COLO829 (cell line): ENCODE measurements at places on chromosomes 1 and 21.

- no peak for DNase-seq
Observed at GRCh38 chr1:180103819-180104218, 50.9 kb upstream of the QSOX1 start.

GRCh38 chr1:168441745-168442144 is 102.1 kb downstream of the XCL2 start:
- no peak for DNase-seq

DNA sequence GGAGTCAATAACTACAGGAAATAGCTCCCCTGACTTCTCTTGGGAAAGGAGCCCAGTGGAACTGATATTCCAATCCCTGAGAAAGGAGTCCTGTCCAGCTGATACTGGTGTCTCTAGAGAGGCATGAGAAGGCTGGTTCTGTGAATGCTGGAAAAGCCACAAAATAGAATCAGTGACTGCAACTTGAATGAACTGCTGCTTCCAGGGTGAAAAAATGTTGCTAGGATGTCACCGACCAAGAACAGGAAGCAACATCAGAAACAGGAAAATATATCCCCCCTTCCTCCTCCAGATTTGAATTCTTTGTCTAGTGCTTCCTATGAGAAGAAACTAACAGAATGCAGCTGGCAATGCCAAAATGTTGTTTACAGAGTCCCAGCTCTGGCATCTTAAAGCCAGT is 269.3 kb upstream of the LYPLAL1 start:
- no peak for DNase-seq

- no peak for DNase-seq
Observed at GRCh38 chr1:119909890-119910596, 13.7 kb upstream of the ADAM30 start.

DNA sequence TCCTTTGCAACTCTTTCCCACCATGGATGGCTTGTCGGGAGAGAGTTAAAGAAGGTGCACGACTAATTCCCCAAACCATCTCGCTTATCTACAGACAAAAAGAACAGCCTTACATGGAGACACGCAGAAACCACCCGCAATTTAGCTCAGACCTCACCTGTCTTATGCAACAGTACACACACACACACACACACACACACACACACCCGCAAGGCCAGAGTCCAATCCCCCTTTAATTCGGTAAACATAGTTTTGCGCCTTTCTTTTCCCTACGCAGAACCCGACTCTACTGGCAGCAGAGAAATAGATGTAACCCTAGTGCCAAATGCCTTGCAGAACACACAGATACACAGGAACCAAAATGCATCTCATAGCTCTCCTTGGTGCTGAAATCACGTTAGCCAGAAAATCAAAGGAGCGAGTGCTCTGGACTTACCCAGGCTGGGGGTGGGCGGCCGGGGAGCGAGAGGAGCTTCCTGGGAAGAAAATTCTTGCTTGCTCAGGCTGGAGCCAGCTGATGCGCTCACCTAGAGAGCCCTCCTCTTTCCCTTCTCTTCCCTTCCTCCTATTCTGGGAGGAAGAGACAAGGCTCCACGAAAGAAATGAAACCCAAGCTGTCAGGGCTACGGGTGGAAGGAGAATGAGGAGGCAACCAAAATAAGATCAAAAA is 470 bp downstream of the TNR start:
- peak; percentile 69 for DNase-seq

DNA sequence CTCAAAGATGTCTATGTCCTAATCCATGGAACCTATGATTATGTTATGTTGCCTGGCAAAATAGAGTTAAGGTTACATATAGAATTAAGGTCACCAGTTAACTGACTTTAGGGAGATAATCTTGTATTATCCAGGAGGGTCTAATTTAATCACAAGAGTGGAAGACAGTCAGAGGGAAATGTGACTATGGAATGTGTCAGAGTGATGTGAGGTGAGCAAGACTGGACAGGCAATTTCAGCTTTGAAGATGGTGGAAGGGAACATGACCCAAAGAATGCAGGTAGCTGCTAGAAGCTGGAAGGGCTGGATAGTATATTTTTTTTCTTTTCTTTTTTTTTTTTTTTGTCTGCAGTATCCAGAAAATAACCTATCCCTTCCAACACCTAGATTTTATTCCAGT is 241.7 kb upstream of the NEGR1 start:
- no peak for DNase-seq

GRCh38 chr1:54842963-54843362 is 41.8 kb upstream of the TTC22 start:
- no peak for DNase-seq

GRCh38 chr1:206505702-206506355 is 1.5 kb upstream of the RASSF5 start:
- DNase-seq, result peak; percentile 34

DNA sequence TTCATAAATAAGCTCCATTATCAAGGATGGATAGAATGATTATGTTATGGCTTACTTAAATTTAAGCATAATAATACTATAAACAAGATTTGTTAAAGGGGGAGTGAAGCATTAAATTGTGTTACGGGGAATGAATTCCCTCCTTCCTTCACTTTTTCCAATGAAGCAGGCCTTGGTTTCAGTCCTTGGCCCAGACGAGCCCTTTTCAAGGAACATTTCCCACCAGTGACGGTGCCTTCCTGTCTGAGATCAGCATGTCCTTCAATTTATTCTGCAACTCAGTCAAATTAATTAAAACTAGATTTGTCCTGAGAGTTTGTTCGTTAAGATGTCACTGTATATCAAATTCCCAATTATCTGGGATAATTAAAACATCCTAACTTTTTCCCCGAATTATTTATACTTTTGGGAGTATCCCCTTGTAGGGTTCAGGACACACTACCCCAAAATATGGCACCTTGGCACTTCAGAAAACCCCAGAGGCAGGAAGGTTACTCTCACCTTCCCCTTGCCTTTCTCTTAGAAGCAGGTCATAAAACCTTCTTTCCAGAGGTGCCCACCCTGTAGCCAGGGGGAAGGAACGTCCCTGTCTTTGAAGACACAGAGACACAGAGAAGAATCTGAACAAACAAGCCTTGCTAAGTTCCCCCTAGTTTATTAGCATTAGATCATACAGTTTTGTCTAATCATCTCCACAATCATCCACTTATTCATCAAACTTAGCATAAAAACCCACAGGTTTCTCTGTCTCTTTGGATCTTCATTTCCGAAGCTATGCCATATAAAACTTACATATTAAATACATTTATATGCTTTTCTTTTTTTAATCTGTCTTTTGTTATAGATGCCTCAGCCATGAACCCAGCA is 86.2 kb upstream of the ARHGAP29 start:
- DNase-seq, result no peak

GRCh38 chr1:170071378-170071777 is 3.1 kb downstream of the KIFAP3 start:
- DNase-seq, result no peak

DNA sequence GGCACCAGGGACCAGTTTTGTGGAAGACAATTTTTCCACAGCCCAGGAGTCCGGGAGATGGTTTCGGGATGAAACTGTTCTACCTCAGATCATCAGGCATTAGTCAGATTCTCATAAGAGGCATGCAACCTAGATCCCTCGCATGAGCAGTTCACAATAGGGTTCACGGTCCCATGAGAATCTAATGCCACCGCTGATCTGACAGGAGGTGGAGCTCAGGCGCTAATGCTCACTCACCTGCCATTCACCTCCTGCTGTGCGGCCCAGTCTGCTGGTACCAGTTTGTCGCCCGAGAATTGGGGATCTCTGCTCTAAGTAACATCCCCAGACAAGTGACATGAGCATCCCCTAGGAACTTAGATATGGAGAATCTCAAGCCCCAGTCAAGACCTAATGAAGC is 180.7 kb downstream of the COQ8A start:
- no peak for DNase-seq

GRCh38 chr1:25544819-25545218 is 1.4 kb downstream of the LDLRAP1 start:
- no peak for DNase-seq

DNA sequence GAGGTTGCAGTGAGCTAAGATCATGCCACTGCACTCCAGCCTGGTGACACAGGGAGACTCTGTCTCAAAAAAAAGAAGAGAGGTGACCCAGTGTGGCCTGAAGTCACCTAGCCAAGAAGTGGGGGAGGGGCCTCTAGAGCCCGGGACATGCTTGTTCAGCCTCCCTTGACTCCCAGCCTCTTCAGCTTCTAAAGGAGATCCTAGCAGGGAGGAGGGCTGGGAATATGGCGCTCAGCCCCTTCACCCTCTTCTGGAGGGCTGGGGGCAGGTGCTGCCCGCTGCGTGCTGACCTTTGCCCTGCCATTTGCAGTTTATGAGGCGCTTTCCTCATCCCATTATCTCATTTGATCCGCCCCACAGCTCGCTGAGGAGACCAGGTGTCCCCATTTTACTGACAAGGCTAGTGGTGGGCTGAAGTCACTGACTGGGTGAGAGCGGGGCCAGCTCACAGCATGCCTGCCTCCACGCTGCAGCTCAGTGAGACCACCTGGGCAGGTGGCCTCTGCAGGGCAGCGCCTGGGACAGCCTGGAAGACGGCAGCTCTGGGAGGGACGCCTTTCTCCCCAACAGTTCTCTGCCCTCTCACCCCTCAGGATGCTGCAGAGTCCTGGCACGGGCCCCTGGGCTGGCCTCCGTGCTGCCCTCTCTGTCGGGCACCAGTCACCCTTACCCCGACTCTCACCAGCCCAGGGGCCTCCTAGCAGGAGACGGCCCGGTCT is 7.5 kb downstream of the ELF3 start:
- no peak for DNase-seq

GRCh38 chr1:227855687-227856086 is 40.2 kb downstream of the PRSS38 start:
- no peak for DNase-seq

DNA sequence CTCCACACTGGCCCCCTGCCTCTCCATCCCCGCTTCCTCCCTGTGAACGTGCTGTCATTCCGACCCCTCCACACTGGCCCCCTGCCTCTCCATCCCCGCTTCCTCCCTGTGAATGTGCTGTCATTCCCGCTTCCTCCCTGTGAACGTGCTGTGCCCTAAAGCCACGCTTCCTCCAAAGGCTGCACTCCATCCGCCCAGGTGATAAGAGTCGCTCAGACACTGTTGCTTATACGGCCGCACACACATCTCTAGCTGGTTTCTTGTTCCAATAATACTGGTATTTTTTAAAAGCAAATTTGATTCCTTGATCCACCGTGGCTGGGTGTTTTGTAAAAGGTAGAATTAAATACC is 39.3 kb upstream of the TSPEAR start:
- no peak for DNase-seq

GRCh38 chr1:204446413-204447111 is 34.9 kb upstream of the PPP1R15B start:
- peak; percentile 54 for DNase-seq

DNA sequence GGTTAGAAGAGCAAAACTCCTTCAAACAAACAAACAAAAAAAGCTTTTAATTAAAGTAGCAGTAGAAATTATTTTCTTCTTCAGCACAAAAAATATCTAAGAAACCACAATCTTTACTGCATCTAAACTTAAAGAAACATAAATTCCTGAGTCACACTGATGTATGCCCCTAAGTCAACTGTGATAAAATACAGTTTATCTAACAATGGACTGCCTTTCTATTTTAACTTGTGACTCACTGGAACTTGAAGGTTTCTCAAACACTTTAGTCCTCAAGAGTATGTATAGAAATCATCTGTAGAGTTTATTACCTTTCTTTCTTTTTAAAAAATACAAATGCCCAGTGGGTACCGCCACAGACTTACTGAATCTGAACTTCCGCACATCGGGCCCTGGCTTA is 86.2 kb downstream of the LBR start:
- no peak for DNase-seq

GRCh38 chr1:33397125-33397506 is 33.8 kb downstream of the PHC2 start:
- DNase-seq, result no peak

DNA sequence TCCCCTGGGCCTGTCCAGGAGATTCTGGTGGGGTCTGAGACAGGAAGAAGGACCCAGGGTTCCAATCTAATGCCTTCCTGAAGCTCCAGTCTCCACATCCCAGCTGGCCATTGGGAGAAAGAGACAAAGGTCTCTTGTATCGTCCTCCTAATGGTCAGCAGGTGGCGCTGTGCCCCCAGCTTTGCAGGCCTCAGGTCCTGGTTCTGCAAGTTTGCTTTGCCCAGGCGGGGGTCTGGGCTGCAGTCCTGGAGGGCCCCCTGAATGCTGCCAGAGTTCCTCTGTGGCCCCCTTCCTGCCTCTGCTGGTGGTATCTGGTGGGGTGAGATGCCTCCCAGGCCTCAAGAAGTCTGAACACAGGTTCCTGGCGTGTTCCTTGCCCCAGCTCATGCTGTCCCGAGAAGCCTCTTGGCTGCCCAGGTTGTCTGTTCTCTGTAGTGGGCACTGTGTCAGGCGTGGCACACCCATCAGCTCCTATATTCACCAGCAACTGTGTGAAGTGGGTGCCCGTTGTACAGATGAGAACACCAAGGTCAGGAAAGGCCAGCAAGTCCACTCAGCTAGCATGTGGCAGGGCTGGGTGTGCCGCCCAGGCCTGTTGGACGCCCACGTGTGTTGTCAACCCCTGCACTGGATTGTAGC is 33.8 kb upstream of the CSF3R start:
- DNase-seq, result peak; percentile 77

GRCh38 chr1:36663772-36664430 is 181.2 kb upstream of the CSF3R start:
- no peak for DNase-seq

DNA sequence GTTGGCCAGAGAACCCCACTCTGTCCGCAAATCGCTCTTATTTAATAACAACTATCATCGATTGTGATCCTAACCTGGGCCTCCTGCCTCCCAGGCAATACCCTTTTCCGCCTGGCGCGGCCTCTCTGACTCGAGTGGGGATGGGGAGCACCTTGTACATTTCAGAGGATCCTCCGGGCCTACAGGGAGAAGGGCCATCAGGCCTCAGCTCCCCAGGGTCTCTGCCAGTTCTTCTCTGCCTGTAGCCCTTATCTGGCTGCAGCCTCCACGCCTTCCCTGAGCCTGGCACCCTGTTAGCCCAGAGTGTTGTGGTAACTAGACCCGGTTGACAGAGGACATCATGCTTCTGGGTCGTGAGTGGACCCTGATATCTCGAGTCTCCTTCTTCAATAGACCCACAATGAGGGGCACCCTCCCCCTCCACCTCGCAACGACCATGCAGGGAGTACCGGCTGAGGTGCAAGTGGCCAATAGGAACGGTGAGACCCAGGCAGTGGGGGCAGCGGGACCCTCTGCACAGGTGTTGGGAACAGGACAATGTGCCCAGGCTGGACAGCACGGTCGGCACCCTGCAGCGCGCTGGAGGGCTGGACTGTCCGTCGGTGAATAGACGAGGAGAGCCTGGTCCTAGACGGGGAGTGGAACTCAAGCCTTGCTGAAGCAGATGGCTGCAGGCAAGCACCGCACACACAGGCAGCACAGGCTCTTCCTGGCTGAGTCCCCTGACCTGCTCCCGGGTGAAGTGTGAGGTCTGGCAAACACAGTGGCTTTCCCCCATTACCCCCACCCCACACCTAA is 7.1 kb upstream of the CRYBG2 start:
- DNase-seq, result no peak

- no peak for DNase-seq
Observed at GRCh38 chr1:59138402-59138801, 158.5 kb upstream of the FGGY start.
